Thymus (tissue), 14 donors: ENCODE measurements at places on chromosomes 7 and 10.

GRCh38 chr10:128938558-128938957 is 528.5 kb upstream of the MGMT start:
- no peak for DNase-seq

DNA sequence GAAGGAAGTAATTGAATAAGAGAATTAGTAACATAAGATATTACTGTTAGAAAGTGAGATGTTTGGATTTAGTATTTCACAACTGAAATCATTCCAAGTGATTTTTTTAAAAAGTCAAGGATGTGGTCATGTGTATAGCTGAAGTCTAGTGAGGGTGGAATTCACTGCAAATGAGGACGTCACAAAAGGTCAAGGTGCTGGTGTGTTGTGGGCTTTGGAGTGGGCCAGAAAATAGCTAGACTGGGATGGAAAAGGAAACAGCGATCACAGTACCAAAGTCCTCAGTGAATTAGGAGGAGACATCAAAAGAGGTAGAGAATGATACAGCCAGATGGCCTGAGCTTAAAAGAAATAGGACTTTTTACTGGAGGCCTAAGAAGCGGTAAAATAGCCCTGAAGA is 272.8 kb downstream of the DYNC1I1 start:
- no peak for DNase-seq

- DNase-seq = no peak
Measured at GRCh38 chr7:17183630-17184328, 114.7 kb upstream of the AHR start.

DNA sequence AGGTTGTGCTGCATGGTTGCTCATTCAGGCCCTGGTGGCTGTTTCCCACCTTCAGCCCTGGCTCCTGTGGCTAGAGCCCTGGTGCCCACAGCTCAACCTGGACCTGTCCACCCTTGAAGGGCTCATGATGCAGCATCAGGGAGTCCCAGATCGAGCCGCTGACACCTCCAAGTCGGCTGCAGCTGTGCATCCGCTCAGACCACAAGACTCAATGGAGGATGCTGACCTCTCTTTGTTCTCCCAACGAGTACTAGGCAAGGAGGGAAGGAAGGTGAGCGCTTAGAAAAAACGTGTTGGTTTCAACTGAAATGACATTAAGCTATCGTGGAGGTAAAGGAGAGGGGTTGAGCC is 9.5 kb upstream of the C10orf95 start:
- DNase-seq = no peak

DNA sequence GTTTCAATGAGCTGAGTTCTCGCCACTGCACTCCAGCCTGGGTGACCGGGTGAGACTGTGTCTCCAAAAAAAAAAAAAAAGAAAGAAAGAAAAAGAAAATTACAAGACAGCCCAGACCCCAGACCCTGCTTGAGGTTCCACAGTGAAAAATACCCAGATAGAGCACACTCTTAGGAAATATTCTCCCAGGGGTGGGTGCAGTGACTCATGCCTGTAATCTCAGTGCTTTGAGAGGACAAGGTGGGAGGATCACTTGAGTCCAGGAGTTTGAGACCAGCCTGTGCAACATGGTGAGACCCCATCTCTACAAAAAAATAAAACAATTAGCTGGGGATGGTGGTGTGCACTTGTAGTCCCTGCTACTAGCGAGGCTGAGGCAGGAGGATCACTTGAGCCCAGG is 41.1 kb upstream of the GTF2IRD1 start:
- DNase-seq = no peak

DNA sequence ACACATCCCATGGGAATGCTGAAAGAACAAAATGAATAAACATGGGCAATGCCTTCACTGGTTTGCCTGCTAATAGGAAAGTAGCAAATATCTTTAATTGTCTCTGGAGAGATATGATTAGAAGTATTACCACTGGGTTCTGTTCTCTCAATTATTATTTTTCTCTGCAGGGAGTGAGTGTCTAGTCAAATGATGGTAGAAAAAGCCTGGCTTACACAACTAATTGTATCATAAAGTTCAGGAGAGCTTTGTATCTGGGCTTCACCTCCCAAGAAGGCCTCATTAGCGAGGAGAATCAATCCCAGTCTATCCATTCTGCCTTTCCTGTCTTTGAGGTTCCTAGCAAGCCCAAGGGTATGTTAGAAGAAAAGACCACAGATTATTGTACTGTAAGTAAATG is at the start of gene OR2A14:
Gene OR2A14, plus strand, starts transcription at position 301 of the 400 bp plus-strand sequence. CDS start 5,937 bp downstream, outside the sequence.
- no peak for DNase-seq

DNA sequence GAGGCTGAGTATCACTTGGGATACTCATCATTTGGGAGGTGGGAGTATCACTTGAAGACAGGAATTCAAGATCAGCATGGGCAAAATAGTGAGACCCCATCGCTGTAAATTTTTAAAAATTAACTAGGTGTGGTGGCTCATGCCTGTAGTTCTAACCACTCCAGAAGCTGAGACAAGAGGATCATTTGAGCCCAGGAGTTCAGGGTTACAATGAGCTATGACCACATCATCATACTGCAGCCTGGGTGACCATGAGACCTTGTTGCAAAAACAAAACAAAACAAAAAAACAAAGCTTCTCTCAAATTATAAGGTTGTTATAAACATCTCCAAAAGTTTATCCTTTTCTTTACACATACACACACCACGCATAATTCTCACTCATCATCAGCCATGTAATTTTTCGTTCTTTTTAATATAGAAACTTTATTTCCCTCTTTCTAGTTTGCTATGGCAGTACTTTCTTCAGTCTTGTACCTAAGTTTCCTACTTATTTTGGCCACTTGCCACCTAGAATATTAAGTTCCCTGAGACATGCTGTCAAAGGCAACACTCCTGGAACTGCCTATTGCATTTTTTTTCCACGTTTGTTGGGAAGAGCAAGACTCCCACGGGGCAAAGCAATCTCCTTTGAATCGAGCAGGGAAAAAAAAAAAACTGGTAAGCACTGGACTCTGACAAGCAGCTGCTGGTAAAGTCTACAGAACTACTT is 37.1 kb downstream of the SKIDA1 start:
- DNase-seq = no peak
